AML-193 (cell line): ENCODE measurements at places on chromosomes 16 and 17.

DNA sequence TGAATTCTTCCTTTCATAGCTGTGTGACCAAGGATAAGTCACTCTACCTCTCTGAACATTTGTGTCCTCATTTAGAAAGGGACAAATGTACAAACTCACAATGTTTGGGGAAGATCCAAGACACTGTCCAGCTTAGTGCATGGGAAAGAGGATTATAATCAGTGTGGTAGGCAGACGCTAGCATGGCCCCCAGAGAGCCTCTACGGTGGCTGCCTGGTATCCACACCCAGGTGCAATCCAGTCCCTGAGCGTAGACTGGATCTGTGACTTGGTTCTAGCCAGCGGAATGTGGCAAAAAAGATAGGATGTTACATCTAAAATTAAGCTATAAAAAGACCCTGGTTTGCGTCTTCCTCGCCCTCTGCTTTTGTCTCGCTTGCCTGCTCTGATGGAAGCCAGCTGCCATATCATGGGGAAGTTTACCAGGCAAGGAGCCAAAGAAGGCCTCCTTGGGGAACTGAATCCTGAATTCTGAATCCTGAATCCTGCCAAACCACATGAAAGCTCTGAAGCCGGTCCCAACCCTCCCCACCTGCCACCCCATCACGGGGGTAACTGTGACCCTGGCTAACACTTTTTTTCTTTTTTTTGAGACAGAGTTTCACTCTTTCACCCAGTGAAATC, 51.7 kb downstream of the PLXDC1 start:
- no peak for DNase-seq

DNA sequence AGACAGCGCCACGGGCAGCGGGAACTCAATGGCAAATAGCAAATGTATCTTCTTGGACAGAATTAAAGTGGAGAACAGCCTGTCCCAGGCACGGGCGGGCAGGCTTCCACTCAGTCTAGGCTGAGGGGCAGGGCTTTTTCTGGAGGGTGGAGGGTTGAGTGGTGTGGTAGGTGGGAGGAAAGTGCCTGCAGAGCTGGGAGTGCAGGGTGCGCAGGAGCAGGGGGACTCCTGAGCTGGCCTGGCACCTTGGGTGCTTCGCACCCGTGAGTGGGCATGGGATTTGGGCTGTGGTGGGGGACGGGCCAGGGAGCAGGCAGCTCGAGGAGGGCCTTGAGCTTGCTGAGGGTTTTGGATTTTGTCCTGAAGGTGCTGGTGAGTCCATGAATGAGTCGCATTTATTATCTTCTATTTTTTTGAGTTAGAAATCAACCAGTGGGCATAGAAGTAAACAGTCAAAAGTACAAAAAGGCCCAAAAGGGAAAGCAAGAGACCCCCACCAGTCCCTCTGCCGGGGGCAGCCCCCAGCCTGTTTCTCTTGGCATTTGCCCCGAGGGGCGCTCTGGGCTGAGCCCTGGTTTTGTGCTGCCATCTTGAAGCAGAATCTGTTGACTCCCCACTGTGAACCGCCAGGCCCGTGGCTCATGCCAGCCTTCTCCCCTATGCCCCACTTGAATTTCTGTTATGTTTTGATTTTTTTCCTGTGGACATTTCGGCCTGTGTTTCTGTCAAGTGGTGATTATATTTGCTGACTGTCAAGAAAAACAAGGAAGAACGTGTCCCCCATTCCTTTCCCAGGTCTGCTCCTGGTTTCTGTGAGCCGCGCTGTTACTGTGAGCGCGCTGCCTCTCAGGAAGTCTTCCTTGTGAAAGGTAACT, 8.2 kb downstream of the ADORA2B start:
- no peak for DNase-seq

DNA sequence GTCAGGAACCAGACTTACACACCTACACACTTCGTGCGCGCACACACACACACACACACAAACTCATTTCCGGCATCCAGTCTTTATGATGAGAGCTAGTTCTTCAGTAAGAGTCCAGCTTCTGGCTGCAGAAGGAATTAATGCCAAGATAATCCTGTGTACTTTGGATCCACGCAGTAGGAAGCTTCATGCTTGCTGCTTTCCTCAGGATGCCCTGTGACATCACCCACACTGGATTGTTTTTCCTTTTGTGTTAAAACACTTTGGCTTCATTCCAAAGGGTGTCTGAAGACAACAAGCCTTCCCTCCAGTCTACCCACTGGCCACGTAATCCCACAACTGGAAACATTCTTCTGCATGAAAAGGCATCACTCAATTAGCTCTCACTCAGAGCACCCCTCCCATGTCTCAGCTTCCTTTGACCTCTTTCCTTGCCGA, 35.4 kb downstream of the KCNJ16 start:
- DNase-seq, result no peak

DNA sequence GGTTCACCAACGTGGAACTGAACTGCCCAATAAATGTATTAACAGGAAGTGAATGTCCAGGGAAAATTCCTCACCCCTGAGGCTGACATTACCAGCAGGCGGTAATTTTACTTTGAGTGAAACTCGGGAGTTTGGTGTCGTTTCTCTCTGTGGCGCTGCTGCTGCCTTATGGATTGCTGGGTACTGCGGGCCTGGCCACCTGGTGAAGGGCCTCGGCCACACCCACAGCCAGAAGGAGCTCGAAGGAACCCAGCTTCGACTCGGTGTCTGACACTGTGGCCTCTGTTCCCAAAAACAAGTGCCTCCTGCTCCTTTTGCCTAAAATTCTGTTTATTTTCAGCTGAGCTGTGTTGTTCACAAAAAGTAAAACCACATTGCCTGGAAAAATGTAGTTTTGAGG, 115.0 kb downstream of the BANP start:
- no peak for DNase-seq

GRCh38 chr16:57590654-57591085, 37.8 kb upstream of the ADGRG1 start:
- no peak for DNase-seq

DNA sequence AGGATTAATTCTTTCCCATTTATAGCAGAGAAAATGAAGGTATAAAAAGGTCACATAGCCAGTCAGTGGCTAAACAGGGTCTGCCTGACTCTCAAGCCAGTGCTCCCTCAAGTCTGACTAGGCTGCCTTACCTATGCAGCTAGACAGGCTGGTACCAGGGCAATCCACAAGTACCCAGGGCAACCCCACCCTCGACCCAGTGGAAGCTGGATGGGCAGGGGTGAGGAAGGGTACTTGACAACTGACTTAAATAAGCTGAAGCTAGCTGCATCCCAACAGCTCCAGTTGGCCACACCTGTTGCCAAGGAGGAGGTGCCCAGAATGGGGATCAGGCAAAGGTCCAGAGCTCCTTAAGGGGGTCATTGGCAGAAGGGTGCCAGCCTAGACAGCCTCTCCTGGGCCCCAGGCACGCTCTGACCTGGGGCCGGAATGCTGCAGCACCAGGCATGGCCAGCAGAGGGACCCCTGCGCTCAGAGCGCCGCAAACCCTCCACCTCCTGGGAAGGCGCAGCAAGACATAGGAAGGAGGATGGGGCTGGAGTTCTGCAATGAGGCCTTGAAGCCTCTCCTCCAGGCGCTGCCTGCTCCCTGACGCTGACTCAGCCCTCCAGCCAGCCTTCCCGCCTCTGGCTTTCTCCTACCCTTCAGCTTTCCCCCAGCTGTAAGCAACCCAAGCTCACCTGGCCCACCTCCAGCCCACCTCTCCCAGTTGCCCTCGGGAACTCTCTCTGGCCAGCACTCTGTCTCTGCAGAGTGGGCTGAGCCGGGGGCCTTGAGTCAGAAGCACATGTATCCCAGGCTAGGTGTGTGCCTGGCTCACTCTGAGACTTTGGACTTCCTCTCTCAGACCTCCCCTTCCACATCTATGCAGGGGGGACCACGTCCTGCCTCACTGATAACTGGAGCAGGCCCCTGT, 28.8 kb downstream of the MPP2 start:
- peak; percentile 75 for DNase-seq

- DNase-seq, result no peak
Measured at GRCh38 chr16:70437017-70437581, 1.8 kb downstream of the ST3GAL2 start.

GRCh38 chr16:58411736-58412614, 19.7 kb downstream of the GINS3 start:
- DNase-seq, result no peak

- DNase-seq, result no peak
Measured at GRCh38 chr16:30710971-30711370, 12.0 kb downstream of the SRCAP start.

DNA sequence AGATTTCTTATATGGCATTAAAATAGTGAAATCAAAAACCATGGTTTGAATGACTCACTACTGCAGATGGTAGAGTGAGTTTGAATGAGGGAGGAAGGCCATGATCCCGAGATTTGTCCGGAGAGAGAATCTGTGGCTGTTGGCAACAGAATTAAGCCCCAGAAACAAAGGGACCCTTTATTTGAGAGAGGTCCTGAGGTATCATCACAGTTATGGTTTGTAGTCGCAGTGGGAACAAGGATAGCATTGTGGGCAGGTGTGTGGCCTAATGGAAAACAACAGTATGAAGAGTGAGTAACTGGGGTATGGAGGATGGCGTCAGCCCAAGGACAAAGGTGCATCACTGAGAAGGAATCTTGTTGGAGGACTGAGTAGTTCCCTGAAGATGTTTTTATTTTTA, 8.5 kb upstream of the ZFP3 start:
- DNase-seq, result no peak

GRCh38 chr16:79247386-79247785, 353.2 kb downstream of the MAF start:
- no peak for DNase-seq

DNA sequence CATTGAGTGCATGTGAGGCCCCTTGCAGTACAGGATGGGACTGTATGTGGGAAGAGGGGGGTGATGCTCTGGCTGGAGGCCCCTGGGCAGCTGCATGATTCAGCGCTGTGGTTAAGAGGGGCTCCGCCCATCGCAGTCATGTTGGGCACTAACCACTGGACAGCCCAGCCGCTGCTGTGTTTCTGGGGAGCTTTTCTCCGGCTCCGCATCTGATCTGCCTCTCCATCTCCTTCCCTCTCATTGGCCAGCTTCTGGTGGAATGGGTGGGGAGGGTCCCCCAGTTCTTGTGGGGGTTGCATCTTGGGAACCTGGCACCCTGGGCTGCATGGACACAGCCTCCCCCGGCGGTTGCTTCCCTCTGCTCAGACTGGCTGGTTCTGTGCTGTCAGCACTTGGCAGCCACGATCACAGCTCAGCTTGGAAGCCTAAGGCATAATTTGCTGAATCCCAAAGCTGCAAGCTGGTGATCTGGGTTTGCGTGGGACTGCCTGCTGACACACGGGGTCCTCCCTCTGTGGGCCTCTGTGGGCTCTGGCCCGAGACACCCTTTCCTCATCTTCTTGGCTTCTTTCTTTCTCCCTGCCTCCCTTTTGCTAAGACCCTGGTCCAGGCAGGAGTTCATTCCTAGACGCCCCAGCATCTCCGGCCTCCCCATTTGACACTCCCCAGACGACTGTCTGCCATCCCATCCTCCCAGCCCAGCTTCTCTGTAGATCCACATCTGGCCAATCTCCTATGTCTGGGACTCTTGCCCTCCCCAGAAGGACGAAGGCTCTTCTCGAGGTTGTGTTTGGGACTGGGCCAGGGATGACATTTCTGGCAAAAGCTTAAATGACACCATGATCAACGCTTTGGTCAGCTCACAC, 168.3 kb downstream of the SEC14L1 start:
- no peak for DNase-seq

GRCh38 chr16:89375021-89375420, 115.3 kb downstream of the ANKRD11 start:
- DNase-seq, result no peak

GRCh38 chr16:50635505-50636392, 45.4 kb downstream of the SNX20 start:
- no peak for DNase-seq

GRCh38 chr17:76480632-76481031, 13.2 kb downstream of the AANAT start:
- DNase-seq, result no peak

- DNase-seq, result no peak
Measured at GRCh38 chr16:17560548-17560947, 89.8 kb upstream of the XYLT1 start.

DNA sequence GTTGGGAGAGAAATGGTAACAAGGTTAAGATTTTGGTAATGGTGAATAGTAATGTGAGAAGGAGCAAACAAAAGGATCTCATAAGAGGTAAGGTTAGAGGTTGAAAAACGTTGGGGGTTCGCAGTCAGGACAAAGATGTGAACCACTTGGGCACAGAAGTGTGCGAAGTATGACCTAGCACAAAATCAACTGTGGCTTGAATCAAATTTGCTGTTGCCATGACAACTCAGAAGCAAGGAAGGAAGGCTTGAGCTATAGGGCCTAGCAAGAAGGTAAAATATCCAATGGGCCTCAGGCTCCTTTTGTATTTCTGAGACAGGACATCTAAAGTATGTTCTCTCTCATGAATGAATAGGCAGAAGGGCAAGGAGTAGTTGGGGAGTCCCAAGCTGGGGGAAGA, 24.5 kb upstream of the TEKT1 start:
- no peak for DNase-seq

- no peak for DNase-seq
Measured at GRCh38 chr16:58157951-58158540, 28.9 kb upstream of the CFAP20 start.

- no peak for DNase-seq
Measured at GRCh38 chr16:51666074-51666473, 515.0 kb upstream of the SALL1 start.

DNA sequence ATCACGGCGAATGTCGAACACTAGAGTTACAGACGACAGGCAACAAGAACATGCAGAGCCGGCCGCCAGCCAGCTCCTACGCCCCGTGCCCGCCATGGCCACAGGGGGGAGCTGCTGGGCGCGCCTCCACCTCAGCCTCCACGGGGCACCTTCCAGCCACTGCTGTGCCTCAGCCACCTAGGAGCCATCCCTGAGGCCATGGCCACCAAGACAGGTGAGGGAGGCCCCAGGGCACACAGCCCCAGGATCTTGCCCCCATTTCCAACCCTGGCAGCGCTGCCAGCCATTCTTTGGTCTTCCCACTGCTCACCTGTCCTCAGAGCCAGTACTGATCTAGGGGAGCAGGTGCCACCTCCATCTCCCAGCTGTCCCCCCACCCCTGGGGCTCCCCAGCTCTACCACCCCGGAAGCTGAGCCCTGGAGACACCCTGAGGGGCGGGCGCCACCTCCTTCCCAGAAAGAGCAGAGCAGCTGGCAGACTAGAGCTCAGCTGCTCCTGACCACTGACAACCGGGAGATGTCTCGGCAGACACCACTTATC, 11.8 kb downstream of the GNPTG start:
- DNase-seq, result peak; percentile 28

- no peak for DNase-seq
Measured at GRCh38 chr17:48163809-48164208, 56.2 kb downstream of the SNX11 start.
